ENCODE measurements at places on chromosomes 3 and 15. TPM values are rescaled to one million over a fixed set of nuclear protein-coding genes. Genes with fewer than 3 reads are reported as not detected.

SLC22A14 gene
- total RNA-seq: not detected

CAPN3 gene
- 3.2 TPM for total RNA-seq

SGO1 gene
- 0.20 TPM for total RNA-seq

GUCA1C gene
- not detected for total RNA-seq

IL16 gene
- 4.4 TPM for total RNA-seq

MYRIP gene
- 14.3 TPM for total RNA-seq

GRCh38 chr3:36416599-36416998 is 36.3 kb downstream of the STAC start:
- DNase-seq: no peak

DNA sequence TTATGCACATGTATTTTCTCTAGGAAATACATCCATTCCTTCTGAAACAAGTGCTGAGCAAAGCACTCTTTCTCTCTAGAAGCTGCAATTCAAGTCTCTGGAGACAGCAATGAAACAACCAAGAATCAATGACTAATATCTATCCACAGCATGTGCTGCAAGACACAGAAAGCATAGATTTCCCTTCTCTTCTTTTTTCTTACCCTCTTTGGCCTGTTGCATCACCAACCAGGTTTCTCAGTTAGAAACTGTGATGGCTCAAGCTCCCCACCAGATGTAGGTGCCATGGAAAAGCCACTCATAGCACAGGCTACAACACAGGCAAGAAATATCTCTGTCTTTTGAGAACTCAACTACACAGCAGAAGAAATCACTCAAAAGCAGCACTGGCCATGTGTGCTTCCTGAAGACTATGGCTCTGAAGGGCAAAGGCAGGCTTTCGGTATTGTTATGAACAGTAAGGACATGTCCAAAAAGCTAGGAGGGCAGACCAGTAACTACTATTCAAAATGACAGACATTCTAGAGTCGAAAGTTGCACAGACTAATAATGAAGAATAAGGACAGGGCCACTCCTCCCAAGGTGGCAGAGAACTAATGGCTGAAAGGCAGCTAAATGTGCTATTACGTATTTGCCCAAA is 15.5 kb downstream of the ZDHHC3 start:
- DNase-seq: no peak

DNA sequence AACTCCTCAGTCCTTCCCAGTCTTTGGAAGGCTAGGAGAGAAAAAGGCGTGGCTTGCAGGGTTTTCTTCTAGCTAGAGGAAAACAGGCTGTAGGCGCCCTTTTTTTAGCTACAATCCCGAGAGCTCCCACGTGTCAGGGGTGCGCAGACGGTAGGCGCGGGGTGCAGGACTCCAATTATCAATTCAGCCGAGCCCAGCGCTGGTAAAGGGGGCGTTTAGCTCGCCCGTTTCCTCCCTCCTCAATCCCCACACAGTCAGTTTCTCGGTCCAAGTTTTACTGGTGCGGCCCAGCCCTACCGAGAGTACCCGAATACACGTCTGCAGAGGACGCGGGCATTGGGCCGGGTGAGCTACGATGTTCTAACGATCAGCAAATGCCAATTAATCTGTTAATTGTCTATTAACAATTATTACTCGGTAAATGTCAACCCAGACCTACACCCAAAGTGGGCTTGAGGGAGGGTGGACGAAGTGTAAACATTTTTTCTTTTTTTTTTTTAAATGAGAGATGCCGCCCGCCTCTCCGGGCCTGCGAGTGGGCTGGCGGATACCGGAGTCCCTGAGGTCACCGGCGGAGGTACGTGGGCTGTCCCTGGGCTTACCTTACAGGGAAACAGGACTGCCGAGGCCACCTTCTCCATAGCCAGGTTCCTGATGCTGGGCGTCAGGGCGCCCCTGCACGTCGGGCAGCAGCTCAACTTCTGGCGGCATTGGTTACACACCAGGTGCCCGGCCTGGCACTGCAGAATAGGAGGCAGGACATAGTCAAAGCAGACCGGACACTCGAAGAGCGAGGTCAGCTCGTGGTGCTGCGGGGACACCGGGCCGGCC is 923 bp downstream of the SIAH2 start:
- peak; percentile 73 for DNase-seq

DNA sequence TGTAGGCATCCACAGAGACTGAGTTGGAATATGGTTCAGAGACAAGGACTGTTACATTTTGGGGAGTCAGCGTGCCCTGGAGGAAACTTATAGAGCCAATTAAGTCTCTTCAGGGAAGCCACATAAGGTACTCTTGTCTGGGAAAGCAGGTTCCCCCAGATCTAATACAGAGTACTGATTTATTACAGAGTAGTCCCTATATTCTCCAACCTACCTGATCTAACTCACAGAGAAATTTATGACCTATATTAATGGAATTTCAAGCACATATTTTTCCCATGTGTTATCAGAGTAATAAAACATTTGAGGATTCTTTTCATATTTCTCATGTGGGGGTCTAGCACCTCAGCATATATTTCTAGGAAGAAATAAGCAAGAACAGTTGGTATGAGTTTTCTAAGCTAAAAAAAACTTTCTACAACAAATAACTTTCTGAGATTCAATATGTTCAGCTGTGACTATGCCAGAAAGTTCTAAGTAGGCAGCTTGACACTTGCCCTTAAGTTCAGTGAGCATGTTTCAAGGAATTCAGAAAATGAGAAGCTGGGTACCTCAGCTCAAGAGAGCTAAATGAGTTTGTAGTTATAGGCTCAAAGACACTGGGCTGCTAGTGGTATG is 75.3 kb upstream of the COL8A1 start:
- no peak for DNase-seq

DNA sequence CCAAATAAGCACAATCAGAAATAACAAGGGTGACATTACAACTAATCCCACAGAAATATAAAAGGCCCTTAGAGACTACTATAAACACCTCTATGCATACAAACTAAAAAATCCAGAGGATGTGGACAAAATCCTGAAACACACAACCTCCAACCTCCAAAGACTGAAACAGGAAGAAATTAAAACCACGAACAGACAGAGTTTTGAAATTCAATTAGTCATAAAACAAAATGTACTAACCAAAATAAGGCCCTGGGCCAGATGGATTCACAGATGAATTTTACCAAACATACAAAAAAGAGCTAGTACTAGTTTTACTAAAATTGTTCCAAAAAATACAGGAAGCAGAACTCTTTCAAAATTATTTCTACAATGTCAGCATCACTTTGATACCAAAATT is 1043.6 kb downstream of the DIPK2A start:
- DNase-seq: no peak

DNA sequence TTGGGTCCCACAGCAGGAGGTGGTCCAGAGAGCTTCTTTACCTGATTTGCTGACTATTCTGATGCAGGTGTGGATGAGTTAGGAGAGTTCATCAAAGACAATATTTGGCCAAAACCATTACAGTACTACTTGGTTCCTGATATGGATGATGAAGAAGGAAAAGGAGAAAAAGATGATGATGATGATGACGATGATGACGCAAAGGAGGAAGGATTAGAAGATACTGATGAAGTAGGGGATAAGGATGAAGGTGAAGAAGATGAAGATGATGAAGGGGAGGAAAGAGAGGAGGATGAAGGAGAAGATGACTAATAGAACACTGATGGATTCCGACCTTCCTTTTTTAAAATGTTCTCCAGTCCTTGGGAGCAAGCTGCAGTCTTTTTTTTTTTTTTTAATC is 148.7 kb downstream of the GBE1 start:
- no peak for DNase-seq

DNA sequence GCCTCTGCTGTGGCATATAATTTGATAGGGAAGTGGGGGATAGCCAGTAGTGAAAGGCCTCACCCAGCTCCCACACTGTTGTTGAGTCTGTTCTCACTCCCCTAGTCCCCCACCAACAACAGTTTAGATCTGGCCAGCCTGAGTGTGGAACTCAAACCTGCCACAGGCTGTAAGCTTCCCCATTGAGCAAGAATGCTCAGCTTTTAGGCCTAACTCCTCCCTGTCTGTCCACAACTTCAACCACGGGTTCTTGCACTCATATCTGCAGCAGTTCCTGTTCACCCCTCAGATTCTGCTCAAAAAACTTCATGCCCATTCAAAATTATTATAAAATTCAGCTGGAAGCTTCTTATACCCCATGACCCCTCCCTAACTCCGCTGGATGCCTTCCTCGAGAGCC is 975.1 kb downstream of the NSUN3 start:
- no peak for DNase-seq

GRCh38 chr15:58203537-58203936 is 65.4 kb downstream of the AQP9 start:
- DNase-seq: no peak

DNA sequence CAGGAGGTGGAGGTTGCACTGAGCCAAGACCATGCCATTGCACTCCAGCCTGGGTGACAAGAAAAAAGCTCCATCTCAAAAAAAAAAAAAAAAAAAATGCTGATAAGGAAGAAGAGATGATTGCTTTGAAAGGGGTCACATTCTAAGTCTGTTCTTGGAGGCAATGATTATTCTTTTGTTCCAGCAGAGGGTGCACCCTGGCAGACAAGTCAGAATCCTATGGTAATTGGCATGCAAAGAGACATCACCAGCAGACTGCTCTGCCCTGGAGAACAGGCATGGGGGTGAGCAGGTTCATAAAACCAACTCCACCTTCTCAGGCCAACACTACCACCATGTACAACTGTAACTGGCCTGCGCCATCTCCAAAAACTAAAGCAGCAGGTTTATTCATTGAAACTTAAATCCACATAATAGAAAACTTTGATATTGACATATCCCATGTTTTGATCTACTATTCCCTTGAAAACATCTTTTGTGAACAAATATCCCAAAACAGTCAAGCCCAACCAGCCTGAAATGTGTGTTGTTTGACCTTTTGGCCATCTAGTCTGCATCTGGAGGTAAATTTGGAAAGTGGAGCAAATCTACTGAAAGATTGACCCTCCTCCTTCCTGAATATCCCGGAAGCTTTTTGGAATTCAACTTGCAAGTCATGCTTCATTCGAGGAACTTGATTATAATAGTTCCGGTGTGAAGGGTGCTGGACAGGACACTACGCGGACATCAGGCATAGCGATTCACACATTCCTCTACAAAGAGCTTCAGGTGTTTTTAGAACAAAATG is 100.3 kb downstream of the MECOM start:
- DNase-seq: no peak

- peak; percentile 59 for DNase-seq
These were observed 8.6 kb downstream of the CLEC3B start for GRCh38 chr3:45034612-45035252.

DNA sequence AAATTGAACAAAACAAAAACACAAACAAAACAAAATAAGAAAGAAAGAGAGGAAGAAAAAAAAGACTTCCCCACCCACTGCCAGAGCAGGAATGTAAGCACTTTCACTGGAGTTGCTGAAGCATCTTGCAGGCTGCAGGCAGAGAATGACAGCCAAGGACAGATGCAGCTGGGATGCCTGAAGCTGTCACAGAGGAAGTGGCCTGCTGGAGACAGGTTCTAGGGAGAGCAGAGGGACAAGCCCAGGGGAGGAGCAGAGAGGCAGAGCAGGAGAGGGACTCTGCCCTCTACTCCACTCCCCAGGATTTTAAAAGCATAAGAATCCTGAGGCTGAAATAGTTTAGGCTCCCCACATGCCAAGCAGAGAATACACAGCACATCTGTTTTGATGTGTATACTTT is 326.2 kb downstream of the TUSC7 start:
- DNase-seq: no peak

- DNase-seq: no peak
These were observed 142.9 kb upstream of the ANKRD28 start for GRCh38 chr3:15940641-15941040.

GRCh38 chr3:13012221-13012691 is 61.0 kb downstream of the IQSEC1 start:
- peak; percentile 75 for DNase-seq

DNA sequence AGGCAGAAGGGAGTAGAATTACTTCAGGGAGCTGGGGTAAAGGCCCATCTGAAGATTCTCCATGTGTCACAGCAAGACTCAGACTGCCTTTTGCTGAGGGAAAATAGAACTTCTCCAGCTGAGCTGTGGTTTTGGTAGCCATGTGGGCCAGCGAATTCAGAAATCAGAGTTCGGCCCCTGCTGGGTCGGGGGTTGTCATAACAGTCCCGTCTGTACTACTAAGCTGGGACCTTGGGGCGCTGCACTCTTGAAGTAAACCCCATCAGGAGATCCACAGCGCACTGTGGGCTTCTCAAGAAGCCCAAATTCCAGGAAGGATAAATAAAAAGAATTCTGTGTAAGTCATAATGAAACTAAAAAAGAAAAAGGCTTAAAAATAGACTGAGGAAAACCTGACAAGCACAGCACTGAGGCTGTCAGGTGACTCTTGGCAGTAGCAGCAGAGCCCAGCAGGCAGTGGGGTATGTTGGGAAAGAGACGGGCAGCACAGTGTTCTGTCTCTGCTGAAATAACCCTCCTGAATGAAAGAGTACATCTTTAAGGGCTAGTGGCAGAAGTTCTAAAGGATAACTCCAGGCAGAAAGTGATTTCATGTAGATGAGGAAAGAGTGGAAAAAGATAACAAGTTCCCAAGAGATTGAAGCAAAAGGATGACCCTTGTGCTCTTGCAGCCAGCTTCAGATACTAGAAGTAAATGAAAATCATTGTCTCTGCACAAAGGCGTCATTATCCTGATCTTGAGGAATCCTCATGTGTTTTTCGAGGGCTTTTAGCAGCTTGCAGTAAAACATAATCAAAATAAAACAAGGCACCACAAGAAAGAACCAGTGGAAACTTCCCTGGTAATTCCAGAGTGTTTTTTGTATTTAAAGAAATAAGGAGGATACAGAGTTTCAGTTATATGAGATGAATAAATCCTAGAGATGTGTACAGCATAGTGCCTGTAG is 74.5 kb downstream of the RAB7A start:
- no peak for DNase-seq

DNA sequence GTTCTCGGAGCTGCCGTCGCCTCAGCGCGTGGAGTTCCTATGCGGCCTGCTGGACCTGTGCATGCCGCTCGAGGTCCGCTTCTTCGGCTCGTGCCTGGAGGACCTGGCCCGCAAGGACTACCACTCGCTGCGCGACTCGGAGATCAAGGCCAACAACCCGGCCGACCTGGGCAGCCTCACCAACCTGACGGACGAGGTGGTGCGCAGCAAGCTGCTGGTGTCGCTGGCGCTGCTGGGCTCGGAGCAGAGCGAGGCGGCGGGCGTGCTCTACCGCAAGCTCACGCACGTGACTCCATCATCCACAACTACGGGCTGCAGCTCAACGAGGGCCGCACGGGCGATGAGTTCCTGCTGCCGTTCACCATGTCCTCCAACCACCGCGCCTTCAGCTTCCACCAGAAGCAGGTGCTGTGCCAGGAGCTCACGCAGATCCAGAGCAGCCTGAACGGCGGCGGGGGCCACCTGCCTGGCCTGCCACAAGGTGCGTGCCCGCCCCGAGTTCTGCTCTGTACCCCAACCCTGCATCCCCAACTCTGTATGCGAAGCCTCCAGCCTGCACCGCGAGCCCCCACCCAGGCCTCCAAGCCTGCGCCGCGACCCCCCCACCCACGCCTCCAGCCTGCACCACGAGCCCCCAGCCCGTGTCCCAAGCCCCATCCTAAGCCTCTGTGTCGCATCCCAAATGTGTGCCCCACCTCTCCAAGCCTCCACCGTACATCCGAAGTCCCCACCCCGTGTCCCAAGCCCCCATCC is 178.2 kb downstream of the OR4M2 start:
- no peak for DNase-seq

- DNase-seq: no peak
These were observed 5.3 kb downstream of the COPG1 start for GRCh38 chr3:129254536-129255230.

- no peak for DNase-seq
These were observed 7.5 kb downstream of the PSTPIP1 start for GRCh38 chr15:77002436-77002835.

Data from right lobe of liver (tissue), 6 donors.